ENCODE measurements at places on chromosomes 7 and 10. TPM values are rescaled to one million over a fixed set of nuclear protein-coding genes. Genes with fewer than 3 reads are reported as not detected.

SLC26A3 gene
- polyA plus RNA-seq = not detected

STK31 gene
- not detected for polyA plus RNA-seq

SFMBT2 gene
- polyA plus RNA-seq = 1.7 TPM

ZCCHC24 gene
- polyA plus RNA-seq = 0.30 TPM

CTAGE8 gene
- 0.39 TPM for polyA plus RNA-seq

FLNC gene
- not detected for polyA plus RNA-seq

PNLIP gene
- not detected for polyA plus RNA-seq

ZNF853 gene
- polyA plus RNA-seq = 0.34 TPM

DNA sequence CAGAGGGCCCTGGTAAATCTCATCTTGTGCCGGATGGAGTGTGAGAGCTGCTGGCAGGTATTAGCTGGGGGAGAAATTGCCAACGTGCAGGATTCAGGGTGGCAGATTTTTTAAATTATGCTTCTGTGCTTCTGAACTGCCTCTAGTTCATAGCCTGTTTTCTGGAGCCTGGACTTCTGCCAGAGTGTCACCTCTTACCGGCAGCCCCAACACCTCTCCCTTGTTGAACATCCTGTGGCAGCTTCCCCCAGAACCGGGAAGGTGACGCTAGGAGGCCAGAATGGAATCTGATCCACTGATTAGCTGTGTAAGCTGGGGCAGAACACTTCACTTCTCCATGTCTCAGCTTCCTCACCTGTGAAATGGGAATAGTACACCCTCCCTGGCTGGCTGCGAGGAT, 5.1 kb downstream of the VWA2 start:
- no peak for DNase-seq

GRCh38 chr10:116272440-116273283, at the start of gene GFRA1:
TSS of gene GFRA1 (minus strand) at chr10:116273206. CDS start at chr10:116272029, 1,177 bp downstream.
- DNase-seq = no peak

GRCh38 chr7:74023786-74024185, 4.2 kb upstream of the ELN start:
- no peak for DNase-seq

DNA sequence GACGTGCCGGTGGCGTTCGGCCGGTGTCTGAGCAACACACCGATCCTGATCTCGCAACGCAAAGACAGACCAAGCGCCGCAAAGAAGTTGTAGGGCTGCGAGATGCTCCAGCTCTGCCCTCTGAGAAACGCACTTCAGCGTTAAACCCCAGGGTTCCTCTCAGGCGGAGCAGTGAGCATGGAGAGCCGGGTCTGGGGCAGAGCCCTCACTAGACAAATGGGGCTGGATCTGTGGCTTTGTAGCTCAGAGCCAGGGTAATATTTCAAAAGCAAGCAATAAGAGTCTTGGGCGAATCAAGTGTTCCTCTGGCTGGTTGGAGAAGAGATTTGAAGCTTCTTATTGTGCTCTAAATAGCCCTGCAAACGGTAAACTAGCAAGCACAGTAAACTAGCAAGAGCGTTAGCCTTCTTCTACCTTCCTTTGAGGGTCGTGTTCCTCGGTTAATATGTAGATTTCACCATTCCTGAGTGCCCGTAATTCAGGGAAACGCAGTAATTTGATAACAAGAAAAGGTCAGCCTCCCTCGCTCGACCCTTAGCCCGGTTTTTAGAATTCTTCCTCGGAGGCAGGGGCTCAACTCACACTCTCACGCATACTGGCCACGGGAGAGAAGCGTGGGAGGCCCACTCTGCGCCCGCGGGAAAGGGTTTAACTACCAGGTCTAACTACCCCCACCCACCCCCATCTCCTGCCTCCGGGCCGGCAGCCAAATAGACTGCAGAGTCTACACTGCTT, 6.7 kb downstream of the SKAP2 start:
- DNase-seq = no peak

DNA sequence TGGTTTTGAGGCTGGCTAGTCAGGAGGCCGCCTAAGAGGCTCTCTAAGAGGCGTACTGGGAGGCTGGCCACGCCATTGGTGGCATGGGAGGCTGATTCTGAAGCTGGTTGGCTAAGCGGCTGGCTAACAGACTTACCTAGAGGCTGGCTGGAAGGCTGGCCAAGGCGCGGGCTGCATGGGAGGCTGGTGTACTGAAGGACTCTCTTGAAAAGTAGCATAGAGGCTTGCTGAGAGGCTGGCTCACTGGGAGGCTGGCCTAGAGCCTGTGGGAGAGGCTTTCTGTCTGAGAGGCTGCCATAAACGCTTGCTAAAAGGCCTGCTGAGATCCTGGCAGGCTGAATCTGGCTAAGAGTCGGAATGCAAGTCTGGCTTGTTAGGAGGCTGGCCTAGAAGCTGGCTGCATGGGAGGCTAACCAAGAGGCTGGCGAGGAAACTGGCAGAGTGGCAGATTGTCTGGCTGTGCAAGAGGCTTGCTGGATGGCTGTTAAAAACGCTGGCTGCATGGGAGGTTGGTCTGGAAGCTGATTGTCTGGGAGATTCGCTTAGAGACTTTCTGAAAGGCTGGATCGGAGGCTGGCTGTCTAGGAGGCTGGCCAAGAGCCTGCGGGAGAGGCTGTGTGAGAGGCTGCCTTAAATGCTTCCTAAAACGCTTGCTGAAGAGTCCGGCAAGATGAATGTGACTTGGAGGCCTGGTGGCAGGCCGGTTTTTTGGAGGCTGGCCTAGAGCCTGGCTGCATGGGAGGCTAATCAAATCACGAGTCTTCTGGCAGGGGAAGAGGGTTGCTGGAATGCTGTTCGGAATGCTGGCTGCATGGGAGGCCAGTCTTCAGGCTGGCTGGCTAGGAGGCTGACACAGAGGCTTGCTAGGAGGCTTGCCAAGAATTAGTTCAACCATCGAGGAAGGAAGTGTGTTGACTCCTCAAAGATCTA, 134.2 kb downstream of the OR13A1 start:
- DNase-seq = no peak

DNA sequence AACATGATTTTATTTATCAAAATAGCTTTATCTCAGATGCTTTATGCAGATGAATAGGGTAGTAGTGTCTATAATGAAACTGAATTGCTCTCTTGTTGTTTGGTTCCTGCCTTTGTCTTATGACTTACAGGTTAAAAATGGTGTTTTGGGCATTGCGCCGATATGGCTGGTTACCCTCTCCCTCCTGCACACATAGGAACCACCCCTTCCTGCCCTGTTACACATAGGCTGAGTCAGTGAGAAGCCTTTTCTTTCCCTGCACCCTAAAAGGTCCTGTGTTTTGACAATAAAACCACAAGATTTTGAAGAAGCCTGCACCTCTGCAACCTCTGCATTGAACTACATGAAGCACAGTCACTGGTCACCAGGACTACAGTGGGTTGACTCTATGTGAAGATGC, 655.8 kb upstream of the ANKRD30A start:
- no peak for DNase-seq

- DNase-seq = no peak
These were observed 199.1 kb upstream of the AKR1E2 start for GRCh38 chr10:4626919-4627318.

DNA sequence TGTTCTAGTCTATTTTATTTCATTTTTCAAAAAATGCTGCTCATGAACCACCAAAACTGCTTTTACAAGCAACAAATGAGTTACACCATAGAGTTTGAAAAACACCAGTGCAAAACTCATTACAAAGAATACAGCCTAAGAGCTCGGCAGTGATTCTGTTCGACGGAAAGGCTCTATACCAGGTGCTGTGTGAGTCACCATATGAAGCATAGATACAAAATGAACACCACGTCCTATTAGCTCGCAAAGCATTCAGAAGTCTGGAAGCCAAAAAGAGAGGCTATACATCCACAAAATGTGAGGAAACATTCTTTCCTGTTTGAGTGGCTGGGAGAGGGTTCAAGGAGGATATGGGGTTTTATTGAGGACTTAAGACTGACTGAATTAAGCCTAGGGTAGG, 136.1 kb downstream of the ATE1 start:
- DNase-seq = no peak

DNA sequence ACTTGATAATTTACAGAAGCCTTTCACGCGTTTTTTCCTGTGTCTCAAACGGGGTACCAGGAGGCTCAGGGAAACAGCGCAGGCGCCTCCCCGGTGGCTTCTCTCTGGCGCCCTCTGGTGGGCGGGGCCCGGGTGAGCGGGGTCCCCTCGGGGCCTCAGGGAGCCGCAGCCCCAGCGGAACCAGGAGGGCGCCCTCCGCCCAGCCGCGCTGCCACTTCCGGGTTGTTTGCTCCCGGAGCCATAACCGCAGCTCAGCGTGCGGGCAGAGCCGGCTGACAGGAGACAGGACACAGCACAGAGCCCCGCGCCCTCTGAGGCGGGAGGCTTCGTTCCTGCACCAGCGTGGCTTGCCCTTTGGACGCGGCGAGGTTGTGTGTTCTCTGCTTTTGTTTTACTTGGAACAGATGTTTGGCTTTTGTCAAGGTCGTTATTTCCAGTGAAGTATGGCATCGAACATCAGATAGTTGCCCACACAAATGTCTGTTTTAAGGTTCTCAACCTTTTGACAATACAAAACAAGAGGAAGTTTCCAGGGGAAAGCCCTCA, 6.9 kb upstream of the CYP2E1 start:
- peak; percentile 83 for DNase-seq

DNA sequence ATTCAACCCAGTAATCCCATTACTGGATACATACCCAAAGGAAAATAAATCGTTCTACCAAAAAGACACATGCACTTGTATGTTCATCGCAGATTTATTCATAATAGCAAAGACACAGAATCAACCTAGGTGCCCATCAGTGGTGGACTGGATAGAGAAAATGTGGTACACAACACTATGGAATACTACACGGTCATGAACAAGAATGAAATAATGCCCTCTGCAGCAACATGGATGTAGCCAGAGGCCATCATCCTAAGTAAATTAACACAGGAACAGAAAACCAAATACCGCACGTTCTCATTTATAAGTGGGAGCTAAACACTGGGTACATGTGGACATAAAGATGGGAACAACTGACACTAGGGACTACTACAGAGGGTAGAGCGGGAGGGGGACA, 120.4 kb downstream of the MICU1 start:
- DNase-seq = no peak

- no peak for DNase-seq
These were observed 64.7 kb downstream of the CDH23 start for GRCh38 chr10:71461457-71461856.

DNA sequence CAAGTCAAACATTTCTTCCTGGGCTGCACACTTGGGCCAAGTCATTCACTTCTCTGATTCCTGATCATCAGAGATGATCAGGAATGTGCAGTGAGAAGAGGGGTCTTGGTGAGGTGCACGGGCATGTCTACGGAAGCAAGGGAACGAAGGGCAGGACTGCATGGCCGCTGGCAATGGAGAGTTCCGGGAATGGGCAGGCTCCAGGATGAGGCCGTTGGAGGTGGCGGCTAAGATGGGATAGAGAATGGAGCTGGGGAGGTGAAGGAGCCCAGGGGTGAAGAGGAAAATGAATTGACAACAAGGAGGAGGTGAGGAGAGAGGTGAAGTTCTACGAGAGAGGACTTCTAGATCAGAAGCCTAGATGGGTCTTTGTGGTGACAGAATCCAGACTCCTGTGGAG, 260.0 kb downstream of the GRID1 start:
- DNase-seq = no peak

DNA sequence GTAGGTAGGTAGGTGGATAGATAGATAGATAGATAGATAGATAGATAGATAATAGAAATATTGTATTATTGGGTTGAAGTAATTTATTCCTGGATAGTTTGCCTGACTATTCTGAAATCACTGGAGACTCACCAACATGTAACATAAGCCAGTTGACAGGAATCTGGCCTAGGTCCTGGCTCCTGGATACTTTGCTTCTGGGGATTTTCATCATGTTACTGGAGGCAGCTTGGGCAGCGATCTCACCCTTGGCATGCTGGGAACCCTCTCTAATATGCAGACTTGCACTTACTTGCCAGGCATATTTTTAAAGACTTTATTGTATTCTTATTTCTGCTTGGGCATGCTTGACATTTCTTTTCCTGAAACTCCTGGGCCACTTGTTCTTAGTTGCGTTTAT, 709.1 kb upstream of the FZD8 start:
- no peak for DNase-seq

- no peak for DNase-seq
These were observed 222.2 kb upstream of the SH2B2 start for GRCh38 chr7:102064361-102065025.

- no peak for DNase-seq
These were observed 48.6 kb downstream of the HIBADH start for GRCh38 chr7:27614095-27614494.

DNA sequence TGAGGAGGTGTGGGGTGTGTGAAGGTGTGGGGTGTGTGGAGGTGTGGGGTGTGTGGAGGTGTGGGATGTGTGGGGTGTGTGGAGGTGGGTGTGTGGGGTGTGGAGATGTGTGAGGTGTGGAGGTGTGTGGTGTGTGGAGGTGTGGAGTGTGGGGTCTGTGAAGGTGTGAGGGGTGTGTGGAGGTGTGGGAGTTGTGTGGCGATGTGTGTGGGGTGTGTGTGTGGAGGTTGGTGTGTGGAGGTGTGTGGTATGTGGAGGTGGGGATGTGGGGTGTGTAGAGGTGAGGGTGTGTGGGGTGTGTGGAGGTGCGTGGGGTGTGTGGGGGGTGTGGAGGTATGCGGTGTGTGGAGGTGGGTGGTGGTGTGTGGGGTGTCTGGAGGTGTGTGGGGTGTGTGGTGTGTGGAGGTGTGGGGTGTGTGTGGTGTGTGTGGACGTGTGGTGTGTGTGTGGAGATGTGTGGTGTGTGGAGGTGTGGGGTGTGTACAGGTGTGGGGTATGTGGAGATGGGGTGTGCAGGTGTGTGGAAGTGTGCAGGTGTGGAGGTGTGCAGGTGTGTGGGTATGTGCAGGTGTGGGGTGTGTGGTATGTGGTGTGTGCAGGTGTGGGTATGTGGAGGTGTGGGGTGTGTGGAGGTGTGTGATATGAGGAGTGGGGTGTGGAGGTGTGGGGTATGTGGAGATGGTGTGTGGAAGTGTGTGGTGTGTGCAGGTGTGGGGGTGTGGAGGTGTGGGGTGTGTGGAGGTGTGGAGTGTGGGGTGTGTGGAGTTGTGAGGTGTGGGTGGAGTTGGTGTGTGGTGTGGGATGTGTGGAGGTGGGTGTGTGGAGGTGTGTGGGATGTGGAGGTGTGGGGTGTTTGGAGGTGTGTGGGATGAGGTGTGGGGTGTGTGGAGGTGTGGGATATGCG, 34.5 kb downstream of the SPDYE17 start:
- no peak for DNase-seq

DNA sequence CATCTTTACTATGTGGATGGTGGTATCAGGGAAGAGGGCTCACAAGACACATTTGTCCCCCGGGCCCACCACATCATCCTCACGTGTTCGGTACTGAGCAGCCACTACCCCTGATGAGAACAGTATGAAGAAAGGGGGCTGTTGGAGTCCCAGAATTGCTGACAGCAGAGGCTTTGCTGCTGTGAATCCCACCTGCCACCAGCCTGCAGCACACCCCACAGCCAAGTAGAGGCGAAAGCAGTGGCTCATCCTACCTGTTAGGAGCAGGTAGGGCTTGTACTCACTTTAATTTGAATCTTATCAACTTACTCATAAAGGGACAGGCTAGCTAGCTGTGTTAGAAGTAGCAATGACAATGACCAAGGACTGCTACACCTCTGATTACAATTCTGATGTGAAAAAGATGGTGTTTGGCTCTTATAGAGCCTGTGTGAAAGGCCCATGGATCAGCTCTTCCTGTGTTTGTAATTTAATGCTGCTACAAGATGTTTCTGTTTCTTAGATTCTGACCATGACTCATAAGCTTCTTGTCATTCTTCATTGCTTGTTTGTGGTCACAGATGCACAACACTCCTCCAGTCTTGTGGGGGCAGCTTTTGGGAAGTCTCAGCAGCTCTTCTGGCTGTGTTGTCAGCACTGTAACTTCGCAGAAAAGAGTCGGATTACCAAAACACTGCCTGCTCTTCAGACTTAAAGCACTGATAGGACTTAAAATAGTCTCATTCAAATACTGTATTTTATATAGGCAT, 9.1 kb upstream of the CSGALNACT2 start:
- DNase-seq = no peak

- DNase-seq = no peak
These were observed 152.1 kb upstream of the RHOBTB1 start for GRCh38 chr10:61096056-61096455.

Measured in CD4-positive, alpha-beta memory T cell (primary cell).